ENCODE measurements at places on chromosomes 2 and 18.

DNA sequence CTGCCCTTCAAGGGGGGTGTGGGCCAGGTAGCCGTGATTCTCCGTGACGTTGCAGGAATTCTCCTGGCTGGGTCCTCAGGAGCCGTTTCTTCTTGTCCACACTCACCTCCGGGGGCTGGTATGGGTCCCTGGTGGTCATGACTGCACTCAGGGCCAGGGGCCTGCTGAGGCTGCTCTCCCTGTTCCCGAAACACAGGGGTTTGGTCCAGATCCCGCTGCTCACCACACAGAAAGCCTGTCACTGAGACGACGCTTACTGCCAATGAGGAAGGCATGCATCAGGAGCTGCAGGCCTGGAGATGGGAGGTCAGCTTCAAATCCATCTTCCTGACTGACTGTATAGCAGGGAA, 160.7 kb downstream of the RTP5 start:
- no peak for DNase-seq

- no peak for DNase-seq
Measured at GRCh38 chr2:170161516-170162270, 16.3 kb upstream of the MYO3B start.

DNA sequence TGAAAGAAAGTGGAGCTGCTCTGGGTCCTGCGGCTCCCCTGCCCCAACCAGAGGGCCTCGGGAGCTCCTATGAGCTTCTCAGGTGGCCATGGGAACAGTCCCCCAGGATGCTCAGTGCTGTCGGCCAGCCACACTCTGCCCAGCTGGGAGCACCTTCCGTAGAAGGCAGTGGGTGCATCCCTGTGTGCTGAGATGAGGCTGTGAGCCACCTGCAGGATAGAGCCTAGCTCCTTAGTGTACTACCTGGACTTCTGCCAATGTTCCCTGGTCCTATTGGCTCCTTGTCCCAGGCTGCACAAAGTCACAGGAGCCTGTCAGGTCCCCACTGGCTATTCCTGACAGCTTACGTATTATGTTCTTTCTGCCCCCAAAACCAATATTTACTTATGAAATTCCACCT, 16.1 kb downstream of the PRELID3A start:
- DNase-seq = no peak

GRCh38 chr2:16487686-16488085, 177.9 kb downstream of the CYRIA start:
- DNase-seq = peak; percentile 62

GRCh38 chr18:70366174-70366573, 77.3 kb downstream of the SOCS6 start:
- no peak for DNase-seq
